Uterus (tissue), 4 donors: ENCODE measurements at places on chromosomes 3 and 15. TPM values are rescaled to one million over a fixed set of nuclear protein-coding genes. Genes with fewer than 3 reads are reported as not detected.

Gene OR5K2
- total RNA-seq = not detected

Gene STXBP5L
- 1.8 TPM for total RNA-seq

Gene FBLN2
- 217 TPM for total RNA-seq

Gene SLC6A20
- not detected for total RNA-seq

Gene DLEC1
- total RNA-seq = not detected

Gene FOXB1
- total RNA-seq = not detected

Gene TMEM40
- not detected for total RNA-seq

DNA sequence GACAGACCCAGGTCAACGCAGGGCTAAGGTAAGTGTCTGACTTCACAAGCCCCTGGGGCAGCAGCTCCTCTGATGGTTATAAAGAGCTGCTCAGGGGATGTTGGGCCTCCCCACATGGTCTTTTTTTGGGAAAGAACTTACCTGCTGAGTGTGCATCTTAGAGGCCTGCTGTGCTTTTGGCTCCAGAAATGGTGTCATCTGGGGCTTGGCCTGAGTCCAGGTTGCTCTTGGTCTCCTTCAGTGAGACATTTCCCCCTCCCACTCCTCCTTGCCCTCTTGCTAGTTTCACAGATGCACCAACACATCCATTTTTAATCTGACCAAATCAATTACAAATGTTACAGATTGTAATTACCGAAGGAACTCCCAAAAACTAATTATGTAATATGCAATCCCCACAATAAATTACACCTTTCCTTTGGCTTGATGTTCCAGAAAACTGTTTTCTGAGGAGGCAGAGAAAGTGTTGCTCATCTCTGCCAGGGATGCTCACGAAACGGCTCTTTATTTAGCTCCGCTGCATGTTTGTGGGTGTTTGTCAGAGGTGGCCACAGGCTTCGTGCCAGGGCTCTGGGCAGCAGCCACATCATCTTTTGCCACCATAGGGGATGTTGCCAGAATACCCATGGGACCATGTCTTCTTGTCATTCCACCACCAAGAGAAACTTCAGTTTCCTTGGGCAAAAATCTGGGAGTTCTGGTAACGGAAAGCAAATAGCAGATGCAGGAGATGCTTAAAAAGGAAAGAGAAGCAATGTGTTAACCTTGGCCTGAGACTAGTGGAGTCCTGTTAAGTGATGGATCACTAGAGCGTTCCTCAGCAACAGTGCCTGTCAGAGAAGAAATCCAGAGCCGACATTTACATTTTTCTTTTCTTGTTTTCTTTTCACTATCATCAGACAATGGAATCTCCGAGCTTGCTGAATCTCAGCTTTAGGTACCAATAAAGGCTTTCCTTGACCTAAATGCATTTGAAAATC is 799.9 kb downstream of the AGBL1 start:
- no peak for DNase-seq
- H3K27ac ChIP-seq = no peak overlapping the region
- H3K36me3 ChIP-seq = no peaks in the 10 kb centered on the region
- no peaks in the 10 kb centered on the region for H3K27me3 ChIP-seq
- no peaks in the 10 kb centered on the region for H3K4me1 ChIP-seq
- H3K4me3 ChIP-seq = no peak overlapping the region

GRCh38 chr3:52356126-52356525 is 40.0 kb downstream of the DNAH1 start:
- no peaks in the 10 kb centered on the region for H3K4me1 ChIP-seq
- no peak for DNase-seq
- no peaks in the 10 kb centered on the region for H3K36me3 ChIP-seq
- H3K27me3 ChIP-seq = no peaks in the 10 kb centered on the region

DNA sequence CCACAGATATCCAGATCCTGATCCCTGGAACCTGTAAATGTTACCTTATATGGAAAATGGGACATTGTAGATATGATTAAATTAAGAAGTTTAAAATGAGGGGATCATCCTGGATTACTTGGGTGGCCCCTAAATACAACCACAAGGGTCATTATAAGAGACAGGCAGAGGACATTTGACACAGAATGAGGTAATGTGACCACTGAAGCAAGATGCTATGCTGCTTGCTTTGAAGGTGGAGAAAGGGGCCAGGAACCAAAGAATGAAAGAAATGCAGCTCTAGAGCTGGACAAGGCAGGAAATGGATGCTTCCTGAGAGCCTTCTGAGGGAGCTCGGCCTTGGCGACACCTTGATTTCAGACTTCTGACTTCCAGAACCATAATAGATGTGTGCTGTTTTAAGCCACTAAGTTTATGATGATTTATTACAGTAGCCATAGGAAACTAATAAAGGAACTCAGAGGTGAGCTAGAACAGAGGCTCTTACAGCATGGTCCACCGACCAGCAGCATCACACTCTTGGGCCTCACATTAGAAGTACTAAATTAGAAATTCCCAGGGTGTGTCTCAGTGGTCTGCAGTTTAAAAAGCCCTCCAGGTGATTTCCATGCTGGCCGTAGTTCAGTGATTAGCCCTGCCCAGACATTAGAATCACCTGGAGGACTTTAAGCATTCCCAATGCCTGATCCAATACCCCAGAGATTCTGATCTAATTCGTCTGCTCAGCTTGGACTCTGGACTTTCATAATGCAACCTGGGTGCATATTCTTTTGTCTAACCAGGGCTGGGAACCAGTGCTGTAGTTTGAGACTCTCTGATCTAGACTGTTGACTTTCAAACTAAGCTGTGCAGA is 7.5 kb downstream of the COLQ start:
- H3K36me3 ChIP-seq = no peaks in the 10 kb centered on the region
- H3K27me3 ChIP-seq = no peaks in the 10 kb centered on the region
- H3K4me3 ChIP-seq = no peak overlapping the region
- H3K27ac ChIP-seq = no peak overlapping the region
- no peak for DNase-seq
- H3K4me1 ChIP-seq = no peaks in the 10 kb centered on the region

DNA sequence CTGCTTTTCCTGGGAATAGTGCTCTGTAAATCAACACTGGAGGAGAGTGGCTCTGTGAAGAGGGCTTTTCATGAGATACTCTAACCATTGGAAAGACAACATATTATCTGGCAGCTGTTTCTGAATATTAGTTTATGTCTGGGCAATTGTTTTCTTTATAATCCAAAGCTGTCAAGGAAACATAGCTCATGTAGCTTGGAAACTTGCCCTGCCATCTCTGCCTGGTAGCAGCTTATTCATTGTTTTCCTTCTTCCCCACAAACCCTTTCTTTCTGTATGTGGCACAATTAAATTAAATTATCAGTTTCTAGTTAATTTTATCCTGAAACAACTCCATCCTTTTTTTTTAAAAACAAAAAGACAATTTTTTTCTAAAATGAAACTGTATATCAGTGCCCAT is 160.0 kb downstream of the EDEM1 start:
- no peaks in the 10 kb centered on the region for H3K27me3 ChIP-seq
- H3K36me3 ChIP-seq = no peaks in the 10 kb centered on the region
- H3K4me3 ChIP-seq = no peak overlapping the region

GRCh38 chr15:80811781-80812315 is 32.7 kb downstream of the CEMIP start:
- DNase-seq = no peak
- no peak overlapping the region for H3K27ac ChIP-seq
- H3K4me3 ChIP-seq = no peak overlapping the region
- no peaks in the 10 kb centered on the region for H3K36me3 ChIP-seq
- H3K27me3 ChIP-seq = no peaks in the 10 kb centered on the region

- no peak overlapping the region for H3K27ac ChIP-seq
- H3K4me3 ChIP-seq = no peak overlapping the region
- H3K4me1 ChIP-seq = peaks cover 12% of the 10 kb centered on the region
- H3K36me3 ChIP-seq = no peaks in the 10 kb centered on the region
Observed at GRCh38 chr15:99616773-99617342, 51.1 kb downstream of the MEF2A start.

DNA sequence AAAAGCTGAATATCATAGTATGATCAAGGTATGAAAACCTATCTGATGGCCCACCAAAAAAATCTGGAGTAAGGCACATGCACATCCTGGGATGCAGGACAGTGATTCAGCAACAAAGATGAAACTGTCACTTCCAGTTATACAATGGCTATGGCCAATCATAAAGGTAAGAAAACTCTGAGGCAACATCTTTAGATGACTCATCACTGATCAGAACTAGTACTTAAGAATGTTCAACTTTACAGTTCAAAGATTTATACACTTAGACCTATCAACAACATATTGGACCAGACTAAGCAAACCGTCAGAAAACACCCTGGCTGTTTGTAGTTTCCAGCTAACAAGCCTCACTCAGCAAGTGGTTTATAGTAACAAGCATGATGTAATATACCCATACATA is 21.3 kb upstream of the PLCH1 start:
- no peak overlapping the region for H3K4me3 ChIP-seq
- no peak overlapping the region for H3K27ac ChIP-seq
- DNase-seq = no peak
- H3K27me3 ChIP-seq = no peaks in the 10 kb centered on the region
- no peaks in the 10 kb centered on the region for H3K4me1 ChIP-seq

- H3K4me3 ChIP-seq = no peak overlapping the region
- H3K27me3 ChIP-seq = no peaks in the 10 kb centered on the region
Observed at GRCh38 chr3:188113756-188114155, 40.2 kb upstream of the LPP start.

DNA sequence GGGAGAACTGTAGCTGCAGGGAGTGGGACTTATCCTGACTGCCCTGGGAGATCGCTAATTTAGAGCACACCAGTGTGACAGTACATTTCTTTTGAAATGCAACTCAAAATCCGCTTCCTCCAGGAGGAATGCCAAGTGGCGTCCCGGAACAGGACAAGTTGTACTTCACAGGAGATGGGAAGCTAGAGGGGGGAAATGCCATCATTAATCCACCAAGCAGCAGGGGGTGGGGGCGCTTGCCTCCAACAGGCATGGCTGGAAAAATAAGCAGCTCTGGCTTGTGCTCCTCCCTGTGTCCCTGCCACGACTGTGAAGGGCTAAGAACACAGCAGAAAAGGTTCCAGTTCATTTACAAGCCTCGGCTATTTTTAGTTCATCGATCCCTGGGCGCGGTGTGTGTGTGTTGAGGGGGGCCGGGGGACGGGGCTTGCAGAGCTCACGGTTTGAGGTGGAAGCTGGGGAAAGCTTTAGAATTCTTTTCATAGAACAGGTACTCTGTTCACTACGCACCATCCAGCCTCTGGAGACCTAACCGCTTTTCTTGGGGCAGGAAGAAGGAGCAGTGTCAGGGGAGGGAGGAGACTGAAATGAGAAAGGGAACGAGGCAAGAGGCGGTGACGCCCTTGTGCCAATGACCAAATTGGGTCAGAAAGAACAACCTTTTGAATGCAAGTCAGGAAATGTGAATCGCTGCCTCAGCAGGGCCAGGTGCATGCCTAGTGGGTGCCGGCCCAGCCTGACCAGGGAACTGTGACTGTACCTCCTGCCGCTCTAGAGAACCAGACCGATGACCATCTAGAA is 51.8 kb upstream of the DGKG start:
- peak overlapping the region; percentile 10 for H3K4me3 ChIP-seq
- DNase-seq = peak; percentile 65
- H3K27ac ChIP-seq = peak overlapping the region; percentile 68
